ENCODE measurements at places on chromosomes 11 and 22.
A peak's percentile ranks its signal among the peaks of the same experiment; 100 is the strongest.

- no peak for DNase-seq
Observed at GRCh38 chr11:2209370-2209801, 37.8 kb upstream of the TH start.

DNA sequence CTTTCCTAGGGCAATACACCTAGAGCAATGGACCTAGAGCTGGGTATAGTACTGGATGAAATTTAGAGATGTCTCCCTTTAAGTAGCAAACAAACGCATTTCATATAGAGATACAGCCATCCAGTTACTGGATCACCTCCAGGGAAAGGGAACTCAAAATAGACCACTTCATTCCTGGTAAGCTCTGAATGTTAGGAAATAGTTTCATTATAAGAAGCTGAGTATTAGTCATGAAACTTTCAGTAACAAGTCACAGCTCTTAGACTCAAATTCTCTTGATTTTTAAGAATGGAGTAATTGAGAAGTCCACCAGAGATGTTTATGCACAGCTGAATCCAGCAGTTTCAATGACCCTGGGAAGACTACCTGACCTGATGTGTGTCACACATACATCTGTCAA is 221.9 kb downstream of the FAM76B start:
- no peak for DNase-seq

DNA sequence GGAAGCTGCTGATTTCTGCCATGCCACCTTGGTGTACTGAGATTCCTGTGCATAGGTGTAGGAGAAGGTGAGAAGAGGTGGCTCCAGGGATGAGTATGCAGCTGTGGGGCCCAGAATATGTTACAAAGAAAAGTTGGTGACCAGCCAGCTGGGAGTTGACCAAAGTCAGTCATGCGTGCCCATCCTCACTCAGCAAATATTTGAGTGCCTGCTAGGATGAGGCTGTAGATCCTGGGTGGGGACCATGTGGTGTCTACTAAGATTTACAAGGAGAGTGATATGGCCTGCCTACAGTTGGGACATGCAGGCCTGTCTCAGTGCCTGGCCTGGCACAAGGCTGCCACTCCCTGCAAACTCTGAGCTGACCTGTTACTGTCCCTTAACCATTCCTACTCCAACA is 19.4 kb downstream of the RNF185 start:
- DNase-seq, result no peak

GRCh38 chr11:65150509-65151299 is 16.4 kb upstream of the SYVN1 start:
- peak; percentile 41 for DNase-seq

GRCh38 chr11:116535994-116536393 is 236.8 kb downstream of the BUD13 start:
- no peak for DNase-seq

- DNase-seq, result no peak
Observed at GRCh38 chr11:36123336-36124101, 165.7 kb downstream of the COMMD9 start.

DNA sequence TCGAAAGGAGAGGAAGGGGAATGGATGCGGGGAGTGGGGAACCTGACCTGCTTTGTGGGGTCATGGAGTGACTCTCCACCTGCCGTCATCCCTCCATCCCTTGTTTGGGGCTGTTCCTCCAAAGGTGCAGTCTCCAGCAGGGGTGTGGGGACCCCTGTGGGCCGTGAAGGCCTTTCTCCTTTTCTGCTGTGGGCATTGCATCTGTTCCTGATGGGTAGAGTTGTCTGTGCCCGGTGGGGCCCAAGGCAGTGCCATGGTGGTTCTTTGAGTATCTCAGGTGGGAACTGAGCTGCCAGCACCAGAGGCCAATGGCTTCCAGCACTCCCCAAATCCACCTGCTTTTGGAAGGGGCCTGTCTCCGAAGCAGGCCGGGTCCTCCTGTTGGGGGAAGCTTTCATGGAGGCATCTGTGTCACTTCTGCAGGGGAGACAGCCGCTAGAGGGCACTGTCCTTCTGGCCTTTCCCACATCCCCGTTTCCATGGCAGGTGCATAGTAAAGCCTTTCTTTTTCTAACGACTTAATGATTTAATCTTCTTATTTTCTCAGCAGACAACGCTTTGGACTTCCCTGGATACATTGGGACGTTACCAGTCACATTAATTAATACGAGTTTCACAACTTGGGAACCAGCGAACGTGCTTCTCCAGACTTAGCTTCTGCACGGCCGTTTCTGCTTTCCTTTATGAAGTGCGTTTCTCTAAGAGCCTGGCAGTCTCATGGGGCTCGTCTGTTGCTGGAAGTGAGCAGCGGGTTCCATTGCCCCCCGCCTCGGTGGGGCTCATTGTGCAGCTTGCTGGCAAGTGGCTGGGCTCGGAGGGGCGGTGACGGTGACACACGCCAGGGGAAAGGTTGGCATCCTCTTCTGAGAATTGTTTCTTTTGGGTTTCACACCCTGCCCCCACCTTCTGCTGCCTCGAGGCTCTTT is 57.1 kb downstream of the PARVB start:
- DNase-seq, result peak; percentile 77

DNA sequence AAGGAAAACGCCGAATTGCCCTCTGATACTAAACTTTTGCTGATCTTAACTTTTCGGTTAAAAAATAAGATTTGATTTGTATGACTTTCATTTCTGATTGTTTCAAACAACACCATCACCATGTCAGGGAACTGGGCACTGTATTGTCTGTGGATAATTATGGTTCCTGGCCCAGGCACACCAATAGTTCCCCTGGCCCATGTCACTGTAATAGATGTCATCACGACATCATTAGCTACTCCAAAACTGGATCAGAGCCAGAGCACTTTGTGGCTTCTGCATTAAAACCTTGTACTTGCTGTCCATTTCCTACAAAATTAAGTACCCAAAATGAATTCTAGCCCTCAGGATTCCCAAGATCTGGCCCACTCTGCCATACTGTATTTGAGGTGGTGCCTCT is 119.5 kb upstream of the NARS2 start:
- DNase-seq, result no peak

- no peak for DNase-seq
Observed at GRCh38 chr11:130043575-130043974, 26.1 kb upstream of the APLP2 start.

GRCh38 chr11:57277845-57278720 is 41.0 kb upstream of the APLNR start:
- peak; percentile 92 for DNase-seq

- DNase-seq, result no peak
Observed at GRCh38 chr11:120890609-120891320, 133.1 kb upstream of the TBCEL start.

Data from mesendoderm (in vitro differentiated cells).